ENCODE measurements at places on chromosomes 5 and 9.

- no peak for DNase-seq
Measured at GRCh38 chr5:5424736-5425135, 2.3 kb downstream of the ICE1 start.

DNA sequence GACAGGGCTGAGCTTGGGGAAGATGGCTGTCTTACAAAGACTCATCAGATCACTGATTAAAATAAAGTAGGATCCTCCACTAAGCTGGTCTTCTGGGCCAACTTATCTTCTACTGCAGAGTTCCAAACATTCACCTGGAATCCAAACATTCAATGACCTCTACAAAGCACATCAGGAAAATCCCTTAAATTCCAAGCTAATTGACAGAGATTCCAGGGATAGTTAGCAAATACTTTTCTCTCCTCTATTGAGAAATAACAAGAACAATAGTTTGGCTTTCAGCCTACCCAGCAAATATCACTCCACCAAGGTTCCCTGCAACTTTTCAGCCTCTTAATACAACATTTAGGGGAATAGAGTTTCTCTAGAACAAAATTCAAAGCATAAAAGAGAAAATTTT lies 140.6 kb upstream of the LIFR start:
- no peak for DNase-seq

DNA sequence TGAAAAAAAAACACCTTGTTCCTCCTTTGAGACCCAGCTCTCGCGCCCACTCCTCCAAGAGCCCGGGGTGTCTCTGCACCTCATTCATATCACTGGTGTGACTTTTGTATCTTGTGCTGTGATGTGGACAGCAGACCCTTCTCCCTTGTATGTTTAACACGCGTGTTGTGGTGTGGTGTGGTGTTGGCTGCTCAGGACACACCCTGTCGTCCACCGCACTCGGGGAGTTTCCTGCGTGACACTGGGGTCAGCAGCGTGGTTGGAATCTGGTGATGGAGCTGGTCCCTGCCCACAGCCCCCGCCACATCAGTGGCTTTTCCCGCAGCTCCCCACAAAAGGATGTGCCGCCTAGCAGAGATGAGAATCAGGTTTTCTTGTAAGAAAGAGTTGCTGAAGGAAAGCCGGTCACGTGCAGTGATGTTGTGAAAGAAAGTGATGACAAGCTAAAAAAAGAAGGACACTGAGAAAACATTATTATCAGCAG lies 61.5 kb downstream of the TENT4A start:
- DNase-seq = no peak

- no peak for DNase-seq
Measured at GRCh38 chr9:91867740-91868139, 82.3 kb downstream of the ROR2 start.

DNA sequence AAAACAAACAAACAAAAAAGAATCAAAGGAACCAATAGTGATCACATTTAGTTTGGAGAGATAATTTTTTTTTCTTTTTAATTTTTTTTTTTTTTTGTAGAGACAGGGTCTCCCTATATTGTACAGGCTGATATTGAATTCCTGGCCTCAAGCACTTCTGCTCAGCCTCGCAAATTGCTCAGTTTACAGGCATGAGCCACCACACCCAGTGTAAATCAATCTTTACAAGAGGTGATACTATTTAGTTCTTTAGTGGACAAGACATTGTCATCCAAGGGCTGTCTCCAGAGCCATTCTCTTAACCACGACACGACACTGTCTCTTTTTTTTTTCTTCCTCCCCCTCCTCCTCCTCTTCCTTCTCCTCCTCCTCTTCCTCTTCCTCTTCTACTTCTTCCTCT lies 29.6 kb downstream of the ERAP2 start:
- DNase-seq = no peak

DNA sequence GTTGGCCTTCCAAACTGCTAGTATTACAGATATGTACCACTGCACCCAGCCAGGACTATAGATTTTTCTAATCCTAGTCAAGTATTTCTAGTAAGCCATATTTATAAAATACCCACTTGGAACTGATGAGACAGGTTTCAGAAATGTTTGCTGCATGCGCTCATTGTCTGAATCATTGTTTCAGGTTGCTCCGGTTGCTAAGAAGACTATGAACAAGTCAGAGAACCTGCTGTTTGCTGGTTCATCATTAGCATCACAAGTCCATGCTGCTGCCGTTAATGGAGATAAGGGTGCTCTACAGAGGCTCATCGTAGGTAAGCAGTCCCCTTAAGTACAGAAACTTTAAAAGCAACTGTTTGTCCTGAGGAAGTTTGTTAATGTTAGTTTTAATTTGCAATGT lies 5.3 kb downstream of the INVS start:
- no peak for DNase-seq

All from activated naive CD4-positive, alpha-beta T cell (primary cell).